ENCODE measurements at places on chromosomes 13 and 19. TPM values are rescaled to one million over a fixed set of nuclear protein-coding genes. Genes with fewer than 3 reads are reported as not detected.

PGLYRP1 gene
- not detected for polyA plus RNA-seq

ZSCAN1 gene
- polyA plus RNA-seq: 0.27 TPM

NTN5 gene
- not detected for polyA plus RNA-seq

APOC1 gene
- polyA plus RNA-seq: not detected

PBX4 gene
- 0.63 TPM for polyA plus RNA-seq

FREM2 gene
- not detected for polyA plus RNA-seq

TFPT gene
- polyA plus RNA-seq: 29.6 TPM

MAP1S gene
- 44.8 TPM for polyA plus RNA-seq

METTL21C gene
- polyA plus RNA-seq: not detected

SHC2 gene
- polyA plus RNA-seq: not detected

CPAMD8 gene
- polyA plus RNA-seq: 0.80 TPM

RETN gene
- not detected for polyA plus RNA-seq

MBD3L2 gene
- not detected for polyA plus RNA-seq

MBD3L3 gene
- polyA plus RNA-seq: not detected

ADGRL1 gene
- 1.0 TPM for polyA plus RNA-seq

CYP4F3 gene
- polyA plus RNA-seq: not detected

TRAPPC5 gene
- 203 TPM for polyA plus RNA-seq

FGF21 gene
- polyA plus RNA-seq: not detected

TNFRSF19 gene
- polyA plus RNA-seq: 2.7 TPM

PRKCG gene
- polyA plus RNA-seq: not detected

ATP4A gene
- polyA plus RNA-seq: not detected

LYPD5 gene
- 1.4 TPM for polyA plus RNA-seq

TPTE2 gene
- polyA plus RNA-seq: not detected

B3GNT3 gene
- not detected for polyA plus RNA-seq

CDC34 gene
- polyA plus RNA-seq: 46.4 TPM
